ENCODE measurements at places on chromosomes 2 and 18.

DNA sequence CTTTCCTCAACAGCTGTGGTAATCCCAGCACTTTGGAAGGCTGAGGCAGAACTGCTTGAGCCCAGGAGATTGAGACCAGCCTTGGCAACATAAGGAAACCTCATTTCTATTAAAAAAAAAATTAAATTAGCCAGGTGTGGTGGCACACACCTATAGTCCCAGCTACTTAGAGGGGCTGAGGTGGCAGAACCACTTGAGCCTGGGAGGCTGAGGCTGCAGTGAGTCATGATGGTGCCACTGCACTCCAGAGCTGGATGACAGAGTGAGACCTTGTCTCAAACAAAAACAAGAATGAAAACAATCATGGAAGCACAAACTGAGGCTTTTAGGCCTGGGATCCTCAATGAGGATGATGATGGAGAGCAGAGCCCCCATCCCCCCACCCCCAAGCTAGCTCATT, 19.8 kb downstream of the GAREM1 start:
- DNase-seq: no peak

DNA sequence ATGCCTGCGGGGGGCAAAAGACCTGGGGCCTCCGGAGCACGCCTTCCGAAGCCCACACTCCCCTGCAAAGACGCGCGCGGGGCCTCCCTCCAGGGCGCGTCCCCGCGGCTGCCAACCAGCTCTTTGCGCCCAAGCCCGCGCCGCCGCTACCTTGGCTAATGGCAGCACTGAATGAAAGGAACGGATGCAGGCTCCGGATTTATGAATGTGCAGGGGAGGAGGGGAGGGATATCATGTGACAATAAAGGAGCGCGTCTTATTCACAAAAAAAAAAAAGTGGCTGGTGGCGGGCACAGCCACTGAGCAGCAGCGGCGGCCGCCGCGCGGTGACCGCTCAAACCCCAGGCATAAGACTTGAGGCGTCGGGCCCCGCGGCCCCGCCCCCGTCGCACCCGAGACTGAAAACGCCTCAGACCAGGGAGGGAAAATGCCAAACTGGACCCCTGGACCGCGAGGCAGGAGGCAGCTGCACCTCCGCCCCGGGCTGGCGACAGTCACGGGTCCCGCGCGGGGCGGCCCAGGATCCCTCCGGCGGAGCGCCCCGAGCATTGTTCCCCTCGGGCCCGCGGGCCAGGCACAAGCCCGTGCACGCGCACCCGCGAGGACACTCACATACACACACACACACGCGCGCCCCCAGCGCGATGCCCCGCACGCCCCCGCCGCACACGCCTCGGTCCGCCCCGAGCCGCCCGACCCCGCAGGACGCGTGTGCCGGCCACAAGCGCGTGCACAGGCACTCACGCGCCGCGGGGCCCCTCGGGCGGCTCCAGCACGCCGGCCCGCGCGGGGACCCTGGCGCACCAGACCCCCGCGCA, 1.6 kb downstream of the SPRED2 start:
- peak; percentile 54 for DNase-seq

- no peak for DNase-seq
These were observed 136.9 kb downstream of the COMMD1 start for GRCh38 chr2:62042400-62042799.

- DNase-seq: no peak
These were observed 6.2 kb upstream of the EHD3 start for GRCh38 chr2:31227711-31228125.

- DNase-seq: no peak
These were observed 140.1 kb downstream of the EXOC6B start for GRCh38 chr2:72685638-72686213.

DNA sequence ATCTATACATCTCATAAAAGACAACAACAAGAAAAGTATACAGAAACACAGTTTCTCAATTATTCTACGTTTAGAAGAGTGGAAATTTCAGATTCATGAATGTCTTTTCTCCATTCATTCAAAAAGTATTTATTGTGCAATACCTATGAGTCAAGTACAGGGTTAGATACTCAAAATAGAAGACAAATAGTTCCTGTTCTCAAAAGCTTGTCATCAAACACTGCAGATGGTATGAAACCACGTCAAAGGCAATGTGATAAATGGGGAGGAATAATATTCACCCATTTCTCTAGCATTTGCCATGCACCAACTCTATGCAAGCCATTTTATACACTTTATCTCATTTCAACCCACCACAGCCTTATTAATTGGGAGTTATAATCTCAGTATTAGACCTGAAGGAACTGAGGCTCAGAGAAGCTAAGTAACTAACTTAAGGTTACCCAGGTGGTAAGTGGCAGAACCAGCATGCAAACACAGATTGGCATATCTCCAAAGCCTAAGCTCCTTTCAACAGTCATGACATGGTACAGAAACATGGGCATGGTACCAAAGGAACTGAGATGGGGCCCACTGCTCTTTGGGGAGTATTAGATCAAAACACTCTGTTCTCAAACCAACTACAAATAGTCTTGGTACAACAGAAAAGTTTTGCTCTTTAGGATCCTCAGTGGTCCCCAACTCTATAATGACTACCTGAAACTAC, 67.2 kb upstream of the NPAS2 start:
- no peak for DNase-seq

- no peak for DNase-seq
These were observed 450.6 kb downstream of the TSN start for GRCh38 chr2:122206101-122206500.

GRCh38 chr2:1973636-1974035, 229.3 kb upstream of the PXDN start:
- DNase-seq: no peak

GRCh38 chr2:6140509-6140908, 448.3 kb downstream of the SOX11 start:
- no peak for DNase-seq

DNA sequence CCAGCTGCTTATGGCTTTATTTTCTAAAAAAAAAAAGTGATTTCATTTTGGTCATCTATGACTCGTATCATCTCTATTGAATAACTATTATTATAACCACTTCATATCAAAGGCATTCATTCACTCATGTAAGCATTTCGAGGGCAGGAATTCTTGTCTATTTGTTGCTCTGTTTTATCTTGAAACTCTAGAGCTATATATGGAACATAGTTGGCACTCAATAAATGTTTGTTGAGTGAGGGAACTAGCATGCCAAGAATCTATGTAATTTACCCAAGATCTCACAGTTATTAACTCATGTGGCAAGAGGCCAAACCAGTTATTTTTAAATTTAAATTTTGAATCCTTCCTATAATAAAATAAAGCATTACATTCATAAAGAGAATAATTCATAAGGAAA, 470.1 kb downstream of the TMX3 start:
- no peak for DNase-seq

DNA sequence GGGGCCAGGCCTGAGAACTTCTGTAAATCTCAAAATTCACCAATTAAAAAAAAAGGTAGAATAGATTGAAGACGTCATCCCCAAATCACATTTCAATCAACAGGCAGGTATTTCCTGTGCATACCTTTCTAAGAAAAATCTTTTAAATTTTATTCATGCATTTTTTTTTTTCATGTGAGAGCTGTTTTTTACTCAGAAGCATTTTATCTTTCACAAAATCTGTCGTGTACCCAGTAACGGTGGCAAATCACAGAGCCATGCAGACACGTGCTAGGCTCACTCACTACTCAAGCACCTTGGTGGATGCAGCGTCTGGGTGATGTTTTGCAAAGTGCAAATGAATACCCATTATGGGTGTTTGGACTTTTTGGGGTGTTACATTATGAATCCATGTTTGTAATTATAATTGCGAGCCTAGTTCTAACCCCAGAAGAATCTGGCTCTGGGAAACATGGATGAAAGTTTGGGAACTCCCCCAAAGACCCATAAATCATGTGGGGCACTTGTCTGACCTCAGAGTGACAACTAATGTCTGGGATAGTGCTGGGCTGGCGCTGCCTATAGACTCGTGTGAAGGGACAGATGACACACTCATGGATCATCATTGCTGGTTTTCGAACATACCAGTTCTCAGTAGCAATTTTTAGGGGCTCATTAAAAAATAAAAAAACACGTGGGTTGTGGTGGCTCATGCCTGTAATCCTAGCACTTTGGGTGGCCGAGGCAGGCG, 335.2 kb downstream of the LPIN1 start:
- DNase-seq: no peak

DNA sequence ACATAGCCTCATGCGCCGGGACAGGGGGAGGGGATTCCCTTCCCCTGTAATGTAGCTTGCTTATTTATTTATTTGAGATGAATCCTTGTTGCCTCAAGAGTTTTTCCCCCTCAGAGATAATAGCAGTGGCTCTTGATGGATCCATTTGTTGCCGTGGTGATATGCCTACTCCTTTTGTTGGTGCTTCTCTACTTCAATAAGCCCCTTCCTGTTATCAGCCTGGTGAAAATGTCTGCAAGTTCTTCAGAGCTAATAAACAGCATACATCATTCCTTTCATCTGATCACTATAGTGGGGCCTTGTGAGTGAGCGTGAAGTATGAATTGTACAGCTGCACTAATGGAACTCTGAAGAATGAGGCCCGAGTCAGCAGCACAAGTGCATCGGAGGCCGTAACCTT, 19.4 kb downstream of the FZD5 start:
- no peak for DNase-seq

GRCh38 chr2:120762341-120763061, 26.8 kb downstream of the GLI2 start:
- no peak for DNase-seq

- DNase-seq: no peak
These were observed 158.8 kb upstream of the KYNU start for GRCh38 chr2:142718576-142719155.

- no peak for DNase-seq
These were observed 141.0 kb downstream of the UXS1 start for GRCh38 chr2:106053116-106053515.

GRCh38 chr2:66408905-66409304, 26.0 kb upstream of the MEIS1 start:
- no peak for DNase-seq

GRCh38 chr18:2878656-2879330, 32.0 kb downstream of the EMILIN2 start:
- DNase-seq: no peak
